Naive thymus-derived CD8-positive, alpha-beta T cell (primary cell): ENCODE measurements at places on chromosomes 7 and 10. TPM values are rescaled to one million over a fixed set of nuclear protein-coding genes. Genes with fewer than 3 reads are reported as not detected.

The LARP4B gene
- 94.8 TPM for total RNA-seq

The HOXA3 gene
- not detected for total RNA-seq

The CHCHD2 gene
- 155 TPM for total RNA-seq

The SCART1 gene
- 3.8 TPM for total RNA-seq

The OLAH gene
- total RNA-seq, result not detected

The GPR22 gene
- not detected for total RNA-seq

The ADCYAP1R1 gene
- total RNA-seq, result not detected

The PRTFDC1 gene
- 3.1 TPM for total RNA-seq

The SMNDC1 gene
- total RNA-seq, result 37.3 TPM

The VWDE gene
- 3.5 TPM for total RNA-seq

The GIMAP1 gene
- total RNA-seq, result 119 TPM

The FKBP6 gene
- not detected for total RNA-seq

- no peaks in the 10 kb centered on the region for H3K4me1 ChIP-seq
- peaks cover 6% of the 10 kb centered on the region for H3K27me3 ChIP-seq
- DNase-seq, result no peak
- H3K27ac ChIP-seq, result no peak overlapping the region
- no peaks in the 10 kb centered on the region for H3K36me3 ChIP-seq
Observed at GRCh38 chr10:68083953-68084352, 8.9 kb upstream of the HERC4 start.

GRCh38 chr7:130092598-130092997 is 22.3 kb downstream of the KLHDC10 start:
- no peaks in the 10 kb centered on the region for H3K27me3 ChIP-seq
- H3K4me3 ChIP-seq, result no peak overlapping the region

DNA sequence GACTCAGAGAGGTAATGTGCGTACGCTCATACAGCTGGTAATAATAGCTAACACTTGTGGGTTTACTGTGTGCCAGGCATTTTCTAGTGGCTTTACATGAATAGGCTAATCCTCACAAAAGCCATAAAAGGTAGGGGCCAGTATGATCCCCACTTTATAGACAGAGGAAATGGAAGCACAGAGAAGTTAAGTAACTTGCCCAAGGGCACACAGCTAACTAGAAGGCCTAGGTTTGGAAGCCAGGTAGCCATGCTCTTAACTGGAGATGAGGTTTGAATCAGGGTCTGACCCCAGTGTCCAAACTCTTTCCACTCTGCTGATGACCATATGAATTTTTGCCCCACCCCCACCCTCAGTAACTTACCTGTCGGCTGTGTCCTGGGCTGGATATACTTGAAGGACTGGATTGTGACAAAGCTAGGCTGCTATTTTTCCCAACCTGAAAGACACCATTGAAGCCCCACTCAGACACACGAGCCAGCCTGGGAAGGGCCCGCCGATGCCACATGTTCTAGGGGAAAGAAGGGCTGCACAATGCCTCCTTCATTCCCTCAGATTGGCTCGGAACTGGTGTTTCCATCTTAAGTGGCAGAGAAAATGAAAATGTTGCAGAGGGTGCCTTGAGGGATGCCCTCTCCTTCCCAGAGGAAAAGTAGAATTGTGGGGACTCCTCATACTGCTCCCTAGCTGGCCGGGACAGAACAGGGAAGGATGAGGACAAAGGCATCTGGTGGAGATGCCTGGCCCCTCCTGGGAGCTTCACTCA is 29.1 kb upstream of the EFCAB10 start:
- no peak overlapping the region for H3K4me3 ChIP-seq
- H3K36me3 ChIP-seq, result peaks cover 7% of the 10 kb centered on the region
- DNase-seq, result no peak
- no peaks in the 10 kb centered on the region for H3K4me1 ChIP-seq
- no peaks in the 10 kb centered on the region for H3K27me3 ChIP-seq

- H3K4me1 ChIP-seq, result peaks cover 13% of the 10 kb centered on the region
- no peaks in the 10 kb centered on the region for H3K27me3 ChIP-seq
- peaks cover 31% of the 10 kb centered on the region for H3K36me3 ChIP-seq
- H3K4me3 ChIP-seq, result no peak overlapping the region
- H3K27ac ChIP-seq, result no peak overlapping the region
Observed at GRCh38 chr7:139567647-139568345, 44.3 kb downstream of the CLEC2L start.

GRCh38 chr10:78286186-78286585 is 252.5 kb downstream of the RPS24 start:
- H3K4me3 ChIP-seq, result no peak overlapping the region
- H3K4me1 ChIP-seq, result no peaks in the 10 kb centered on the region
- H3K36me3 ChIP-seq, result no peaks in the 10 kb centered on the region

- DNase-seq, result no peak
- H3K27ac ChIP-seq, result no peak overlapping the region
- H3K4me3 ChIP-seq, result no peak overlapping the region
- H3K4me1 ChIP-seq, result no peaks in the 10 kb centered on the region
- H3K27me3 ChIP-seq, result no peaks in the 10 kb centered on the region
- H3K36me3 ChIP-seq, result no peaks in the 10 kb centered on the region
Observed at GRCh38 chr10:44927352-44927751, 16.2 kb downstream of the TMEM72 start.

GRCh38 chr10:18606051-18606695 is 45.2 kb downstream of the NSUN6 start:
- no peak overlapping the region for H3K4me3 ChIP-seq
- H3K27ac ChIP-seq, result no peak overlapping the region
- peaks cover 7% of the 10 kb centered on the region for H3K36me3 ChIP-seq
- no peak for DNase-seq
- H3K27me3 ChIP-seq, result no peaks in the 10 kb centered on the region

DNA sequence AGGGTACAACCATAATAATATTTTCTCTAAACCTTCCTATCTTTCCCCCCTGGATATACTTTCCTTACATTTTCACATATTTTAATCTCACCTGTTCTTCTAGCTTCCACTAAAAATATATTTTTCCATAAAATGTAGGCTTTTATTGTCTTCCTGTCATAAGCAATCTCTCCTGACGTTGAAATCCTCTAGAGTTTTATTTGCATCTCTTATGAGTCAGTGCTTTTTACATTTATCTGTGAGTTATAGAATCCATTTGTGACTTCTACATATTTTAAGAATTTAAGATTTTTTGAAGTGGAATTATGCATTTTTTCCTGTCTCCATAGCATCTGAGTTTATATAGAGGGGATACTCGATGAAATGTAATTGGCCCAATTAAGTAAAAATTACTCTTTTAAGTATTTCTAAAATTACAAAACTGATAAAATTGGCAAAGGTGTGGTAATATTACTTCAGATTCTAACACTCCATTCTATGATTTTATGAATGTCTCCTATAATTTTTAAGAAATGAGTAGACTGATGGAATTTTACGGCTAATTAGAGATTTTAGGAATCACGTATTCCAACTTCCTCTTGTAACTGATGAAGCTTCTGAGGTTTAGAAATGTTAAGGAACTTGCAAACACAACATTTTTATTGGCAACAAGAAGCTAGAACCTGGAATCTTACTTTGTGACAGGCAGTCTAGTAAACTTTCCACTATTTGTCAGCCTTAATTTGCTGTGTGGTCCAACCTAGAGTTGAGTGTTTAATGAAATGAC is 422.9 kb upstream of the SEMA3A start:
- H3K36me3 ChIP-seq, result no peaks in the 10 kb centered on the region
- H3K4me1 ChIP-seq, result no peaks in the 10 kb centered on the region
- no peak overlapping the region for H3K4me3 ChIP-seq
- DNase-seq, result no peak
- H3K27ac ChIP-seq, result no peak overlapping the region

DNA sequence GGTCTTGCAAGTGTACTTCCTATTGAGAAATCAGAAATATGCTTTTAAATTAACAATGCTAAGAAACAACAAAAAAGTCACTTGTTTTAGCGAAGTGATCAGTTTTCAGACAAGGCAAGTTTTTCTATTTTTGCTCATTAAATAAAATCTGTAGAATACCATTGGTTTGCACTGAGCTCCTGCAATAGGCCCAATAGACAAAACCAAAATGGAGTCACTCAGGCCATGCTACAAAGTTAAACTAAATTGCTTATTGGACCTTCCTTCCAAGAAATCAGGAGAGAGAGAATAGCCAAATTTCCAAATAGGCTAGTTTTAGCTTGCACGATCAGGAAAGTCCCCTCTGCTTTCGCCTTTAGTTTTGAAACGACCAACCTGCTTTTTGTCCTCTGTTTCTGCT is 73.4 kb upstream of the SLC13A1 start:
- DNase-seq, result no peak
- no peak overlapping the region for H3K4me3 ChIP-seq
- H3K4me1 ChIP-seq, result no peaks in the 10 kb centered on the region
- no peaks in the 10 kb centered on the region for H3K36me3 ChIP-seq
- no peak overlapping the region for H3K27ac ChIP-seq

GRCh38 chr10:130194194-130194990 is 58.2 kb downstream of the GLRX3 start:
- peaks cover 13% of the 10 kb centered on the region for H3K4me1 ChIP-seq
- no peaks in the 10 kb centered on the region for H3K36me3 ChIP-seq
- H3K4me3 ChIP-seq, result no peak overlapping the region
- no peak for DNase-seq
- H3K27ac ChIP-seq, result no peak overlapping the region

DNA sequence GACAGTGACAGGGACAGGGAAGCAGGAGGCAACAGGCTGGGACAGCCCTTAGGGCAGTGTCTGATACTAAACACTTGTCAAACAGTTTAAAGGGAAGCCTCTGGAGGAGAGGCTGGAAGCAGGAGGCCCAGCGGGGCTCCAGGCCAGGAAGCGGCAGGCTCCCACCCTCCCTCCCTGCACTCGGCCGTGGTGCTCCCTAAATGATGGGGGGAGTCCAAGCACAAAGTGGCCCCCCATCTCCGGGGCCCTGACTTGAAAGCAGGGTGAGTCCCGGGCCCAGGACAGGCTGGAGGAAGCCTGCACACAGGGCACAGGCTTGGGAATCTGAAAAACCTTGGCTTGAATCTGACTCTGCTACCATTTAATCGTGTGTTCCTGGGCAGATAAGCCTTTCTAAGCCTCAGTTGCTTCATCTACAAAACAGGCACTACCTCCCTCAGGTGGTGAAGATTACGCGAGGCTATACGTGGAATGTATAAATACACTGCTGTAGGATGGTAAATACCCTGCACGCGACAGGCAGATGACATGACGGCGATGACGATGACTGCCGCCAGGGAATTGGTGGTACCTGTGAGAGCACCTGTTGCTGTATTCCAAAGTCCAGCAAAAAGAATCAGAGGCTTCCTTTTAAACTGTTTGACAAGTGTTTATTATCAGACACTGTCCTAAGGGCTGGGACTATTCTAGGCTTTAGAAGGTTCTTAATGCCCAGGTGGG is 34.1 kb downstream of the GBX1 start:
- H3K4me3 ChIP-seq, result no peak overlapping the region
- no peak for DNase-seq
- peaks cover 42% of the 10 kb centered on the region for H3K36me3 ChIP-seq
- H3K4me1 ChIP-seq, result no peaks in the 10 kb centered on the region
- no peak overlapping the region for H3K27ac ChIP-seq

GRCh38 chr10:36026656-36027390 is 384.7 kb upstream of the FZD8 start:
- no peaks in the 10 kb centered on the region for H3K36me3 ChIP-seq
- H3K4me1 ChIP-seq, result no peaks in the 10 kb centered on the region
- no peak overlapping the region for H3K27ac ChIP-seq
- no peaks in the 10 kb centered on the region for H3K27me3 ChIP-seq

GRCh38 chr7:7820939-7821338 is 102.5 kb upstream of the RPA3 start:
- H3K4me1 ChIP-seq, result peaks cover 12% of the 10 kb centered on the region
- H3K36me3 ChIP-seq, result peaks cover 33% of the 10 kb centered on the region
- no peak for DNase-seq
- no peak overlapping the region for H3K27ac ChIP-seq

DNA sequence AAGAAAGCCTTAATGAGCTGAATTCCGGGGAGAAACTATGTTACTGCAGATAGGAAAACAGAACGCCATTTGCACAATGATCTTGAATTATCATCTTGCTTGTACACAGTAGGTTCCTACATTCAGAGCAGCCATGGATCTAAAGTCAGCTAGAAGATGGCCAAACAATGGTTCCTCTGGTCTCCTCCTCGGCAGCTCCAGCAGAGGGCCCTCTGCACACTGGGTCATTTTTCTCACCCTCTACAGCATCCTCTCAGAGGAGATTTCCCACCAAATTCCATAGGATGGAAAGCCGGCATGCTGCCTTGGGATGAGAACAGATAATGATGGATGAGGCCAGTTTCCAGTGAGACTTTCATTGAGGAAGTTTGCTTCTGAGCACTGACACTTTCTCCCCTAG is 308.5 kb upstream of the NFE2L3 start:
- no peaks in the 10 kb centered on the region for H3K4me1 ChIP-seq
- DNase-seq, result no peak
- H3K36me3 ChIP-seq, result no peaks in the 10 kb centered on the region
- peaks cover 26% of the 10 kb centered on the region for H3K27me3 ChIP-seq
- no peak overlapping the region for H3K27ac ChIP-seq
- H3K4me3 ChIP-seq, result no peak overlapping the region
